Ascending aorta (tissue), 2 donors: ENCODE measurements at places on chromosomes 1 and 21. TPM values are rescaled to one million over a fixed set of nuclear protein-coding genes. Genes with fewer than 3 reads are reported as not detected.

IVL gene
- not detected for total RNA-seq

GRCh38 chr1:151945725-151946722 lies 36.7 kb upstream of the THEM4 start:
- DNase-seq, result peak; percentile 78
- peak overlapping the region; percentile 82 for H3K27ac ChIP-seq
- H3K4me1 ChIP-seq, result peaks cover 32% of the 10 kb centered on the region
- H3K4me3 ChIP-seq, result peak overlapping the region; percentile 3
- no peaks in the 10 kb centered on the region for H3K36me3 ChIP-seq

LYPD8 gene
- not detected for total RNA-seq

GRCh38 chr1:68321084-68321685 lies 88.9 kb upstream of the WLS start:
- no peaks in the 10 kb centered on the region for H3K27me3 ChIP-seq
- no peak for DNase-seq
- H3K36me3 ChIP-seq, result no peaks in the 10 kb centered on the region

KCNJ15 gene
- 17.5 TPM for total RNA-seq

GRCh38 chr1:203553496-203553895 lies 59.5 kb downstream of the OPTC start:
- no peak overlapping the region for H3K4me3 ChIP-seq
- H3K36me3 ChIP-seq, result no peaks in the 10 kb centered on the region
- DNase-seq, result no peak

GRCh38 chr1:201020040-201020591 lies 3.4 kb downstream of the KIF21B start:
- DNase-seq, result no peak
- no peak overlapping the region for H3K27ac ChIP-seq
- no peak overlapping the region for H3K4me3 ChIP-seq
- no peaks in the 10 kb centered on the region for H3K36me3 ChIP-seq
